Activated T-helper 2 cell treated with anti-CD3 and anti-CD28 coated beads, Interferon-gamma antibody, Interleukin-2, Interleukin-4, amounts not matched to agents 10 μg/mL and 5 μg/mL and 100 μg/mL, durations not matched to agents 14 hours and 24 hours and 36 hours (primary cell): ENCODE measurements at places on chromosomes 12 and 14. TPM values are rescaled to one million over a fixed set of nuclear protein-coding genes. Genes with fewer than 3 reads are reported as not detected.
A peak's percentile ranks its signal among the peaks of the same experiment; 100 is the strongest.

VWF gene
- not detected in 2 replicates for total RNA-seq

GRIP1 gene
- total RNA-seq: not detected in 2 replicates

GALNT8 gene
- total RNA-seq: 1.2 and 1.4 TPM in 2 replicates

MANSC1 gene
- 0.25 and 1.6 TPM in 2 replicates for total RNA-seq

PRKD1 gene
- total RNA-seq: not detected in 2 replicates

DNA sequence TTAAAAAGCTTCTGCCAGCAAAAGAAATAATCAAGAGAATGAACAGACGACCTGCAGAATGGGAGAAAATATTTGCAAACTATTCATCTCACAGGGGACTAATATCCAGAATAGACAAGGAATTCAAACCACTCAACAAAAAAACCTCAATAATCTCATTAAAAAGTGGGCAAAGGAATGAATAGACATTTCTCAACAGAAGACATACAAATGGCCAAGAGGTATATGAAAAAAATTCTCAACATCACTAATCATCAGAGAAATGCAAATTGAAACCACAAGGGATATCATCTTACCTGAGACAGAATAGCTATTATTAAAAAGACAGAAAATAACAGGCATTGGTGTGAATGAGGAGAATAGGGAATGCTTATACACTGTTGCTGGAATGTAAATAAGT, 270.0 kb downstream of the DACT1 start:
- H3K36me3 ChIP-seq: no peaks in the 10 kb centered on the region
- no peaks in the 10 kb centered on the region for H3K4me1 ChIP-seq
- H3K27ac ChIP-seq: no peak overlapping the region
- H3K27me3 ChIP-seq: peaks cover 7% of the 10 kb centered on the region

GRCh38 chr14:22600027-22600426, 1.9 kb downstream of the ABHD4 start:
- DNase-seq: no peak
- peaks cover 20% of the 10 kb centered on the region for H3K36me3 ChIP-seq
- H3K4me3 ChIP-seq: peak overlapping the region; percentile 26

- no peaks in the 10 kb centered on the region for H3K4me1 ChIP-seq
- no peak overlapping the region for H3K27ac ChIP-seq
- DNase-seq: no peak
Measured at GRCh38 chr12:101686176-101686575, 11.3 kb upstream of the CHPT1 start.

DNA sequence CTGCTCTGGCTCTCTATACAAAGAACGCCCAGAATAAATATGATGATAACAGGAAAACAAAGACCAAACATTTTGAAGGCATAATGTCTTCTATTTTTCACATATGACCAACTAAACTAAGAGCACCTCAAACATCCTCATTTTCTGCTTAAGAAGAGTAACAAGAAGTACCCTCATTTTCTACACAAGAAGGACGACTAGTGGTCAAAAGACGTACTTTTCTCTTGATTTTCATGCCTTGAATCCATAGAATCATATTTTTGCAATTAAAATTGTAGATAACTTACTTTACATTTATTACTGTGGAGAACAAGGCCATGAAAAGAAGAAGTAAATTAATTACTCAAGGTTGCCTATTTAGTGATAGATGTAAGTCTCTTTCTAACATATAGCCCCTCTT, 358.6 kb downstream of the DUSP6 start:
- no peak overlapping the region for H3K27ac ChIP-seq
- H3K36me3 ChIP-seq: no peaks in the 10 kb centered on the region
- no peaks in the 10 kb centered on the region for H3K4me1 ChIP-seq
- H3K27me3 ChIP-seq: peaks cover 31% of the 10 kb centered on the region

- H3K27me3 ChIP-seq: peaks cover 5% of the 10 kb centered on the region
- no peak for DNase-seq
- H3K36me3 ChIP-seq: no peaks in the 10 kb centered on the region
- H3K27ac ChIP-seq: no peak overlapping the region
- no peaks in the 10 kb centered on the region for H3K4me1 ChIP-seq
Measured at GRCh38 chr12:66620688-66621087, 58.2 kb downstream of the GRIP1 start.

- no peak overlapping the region for H3K27ac ChIP-seq
- peaks cover 1% of the 10 kb centered on the region for H3K4me1 ChIP-seq
- peak overlapping the region; percentile 31 for H3K4me3 ChIP-seq
- peaks cover 45% of the 10 kb centered on the region for H3K27me3 ChIP-seq
- H3K36me3 ChIP-seq: no peaks in the 10 kb centered on the region
- no peak for DNase-seq
Measured at GRCh38 chr14:96038558-96038919, 623 bp upstream of the C14orf132 start.

DNA sequence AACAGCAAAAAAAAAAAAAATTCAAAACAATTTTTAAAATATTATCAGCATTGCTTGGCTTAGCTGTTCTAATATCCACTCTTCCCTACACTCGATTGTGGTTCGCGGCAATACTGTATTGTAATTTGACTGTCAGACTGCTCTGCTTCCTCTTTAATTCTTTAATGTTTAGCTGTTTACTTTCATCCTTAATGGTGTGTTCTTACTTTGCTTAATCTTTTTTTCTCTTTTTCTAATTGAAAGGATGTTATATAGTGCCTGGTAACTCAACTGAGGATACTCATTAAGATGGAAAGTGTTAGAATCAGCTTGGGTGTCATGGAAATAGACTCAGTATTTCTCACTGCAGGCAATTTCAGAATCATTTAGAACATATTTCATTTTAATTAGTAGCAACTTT, 2.0 kb downstream of the ANO4 start:
- no peak overlapping the region for H3K4me3 ChIP-seq
- no peaks in the 10 kb centered on the region for H3K4me1 ChIP-seq
- H3K27me3 ChIP-seq: peaks cover 14% of the 10 kb centered on the region

GRCh38 chr12:27826076-27826475, 46.0 kb upstream of the MANSC4 start:
- peaks cover 25% of the 10 kb centered on the region for H3K27me3 ChIP-seq
- peaks cover 38% of the 10 kb centered on the region for H3K4me1 ChIP-seq
- H3K4me3 ChIP-seq: no peak overlapping the region
- no peak overlapping the region for H3K27ac ChIP-seq
- no peaks in the 10 kb centered on the region for H3K36me3 ChIP-seq

DNA sequence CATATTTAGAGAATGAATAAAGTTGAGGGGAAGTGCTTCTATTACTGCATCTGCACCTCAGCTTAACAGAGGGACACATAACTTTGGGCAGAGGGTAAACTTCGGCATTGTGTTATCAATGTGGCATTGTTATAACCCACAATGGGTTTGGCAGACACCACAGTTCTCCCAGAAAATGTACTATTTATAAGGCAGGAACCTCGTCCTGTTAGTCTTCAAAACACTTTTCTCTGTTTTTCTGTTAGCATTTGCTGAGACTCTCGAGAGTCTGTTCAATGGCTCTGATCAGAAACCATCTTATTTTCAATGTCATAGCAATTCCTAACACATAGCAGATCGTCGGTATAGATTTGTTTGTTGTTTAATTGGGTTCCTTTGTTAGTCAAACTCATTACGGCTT, 13.9 kb downstream of the PPP1R36 start:
- H3K4me3 ChIP-seq: no peak overlapping the region
- peaks cover 31% of the 10 kb centered on the region for H3K27me3 ChIP-seq

GRCh38 chr14:84042992-84043391, 1487.0 kb upstream of the FLRT2 start:
- H3K4me3 ChIP-seq: no peak overlapping the region
- H3K4me1 ChIP-seq: no peaks in the 10 kb centered on the region
- H3K36me3 ChIP-seq: no peaks in the 10 kb centered on the region
- no peak for DNase-seq
- H3K27me3 ChIP-seq: no peaks in the 10 kb centered on the region

DNA sequence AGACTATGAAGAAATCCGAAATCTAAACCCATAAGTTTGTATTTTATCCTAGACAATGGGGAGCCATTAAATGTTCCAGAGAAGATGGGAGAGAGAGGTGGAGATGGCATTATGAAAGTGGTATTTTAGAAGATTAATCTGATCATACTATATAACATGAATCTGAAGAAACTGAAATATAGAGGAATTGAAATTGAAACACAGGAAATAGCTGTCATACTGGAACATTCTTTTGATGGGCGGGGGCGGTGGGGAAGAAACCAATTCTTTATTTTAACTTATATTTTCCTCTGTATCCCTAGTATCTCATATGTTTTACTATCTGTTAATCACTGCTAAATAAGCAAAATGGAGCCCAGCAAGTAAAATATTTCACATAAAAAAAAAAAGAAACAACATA, 27.0 kb upstream of the FOXN3 start:
- peaks cover 52% of the 10 kb centered on the region for H3K4me1 ChIP-seq
- no peak for DNase-seq
- no peak overlapping the region for H3K4me3 ChIP-seq
- H3K36me3 ChIP-seq: peaks cover 30% of the 10 kb centered on the region

DNA sequence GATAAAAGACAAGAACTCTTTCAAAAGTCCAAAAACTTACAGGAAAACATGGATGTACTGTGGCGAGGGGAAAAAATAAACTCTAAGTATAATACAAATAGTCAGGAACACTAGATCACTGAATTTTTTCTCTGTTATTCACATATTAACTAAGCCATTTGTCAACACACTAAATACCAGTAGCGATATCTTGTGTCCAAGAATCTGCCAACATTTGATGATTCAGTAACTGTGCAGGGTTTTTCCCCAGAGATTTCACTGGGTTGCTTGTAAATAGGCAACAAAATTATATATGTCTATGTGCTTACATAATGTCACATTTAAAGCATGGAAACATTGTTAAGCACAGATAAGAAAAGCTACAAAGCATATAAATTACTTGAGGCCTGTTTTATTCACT, 205.9 kb downstream of the KIF21A start:
- DNase-seq: no peak
- no peaks in the 10 kb centered on the region for H3K4me1 ChIP-seq
- no peaks in the 10 kb centered on the region for H3K27me3 ChIP-seq
- no peak overlapping the region for H3K27ac ChIP-seq

DNA sequence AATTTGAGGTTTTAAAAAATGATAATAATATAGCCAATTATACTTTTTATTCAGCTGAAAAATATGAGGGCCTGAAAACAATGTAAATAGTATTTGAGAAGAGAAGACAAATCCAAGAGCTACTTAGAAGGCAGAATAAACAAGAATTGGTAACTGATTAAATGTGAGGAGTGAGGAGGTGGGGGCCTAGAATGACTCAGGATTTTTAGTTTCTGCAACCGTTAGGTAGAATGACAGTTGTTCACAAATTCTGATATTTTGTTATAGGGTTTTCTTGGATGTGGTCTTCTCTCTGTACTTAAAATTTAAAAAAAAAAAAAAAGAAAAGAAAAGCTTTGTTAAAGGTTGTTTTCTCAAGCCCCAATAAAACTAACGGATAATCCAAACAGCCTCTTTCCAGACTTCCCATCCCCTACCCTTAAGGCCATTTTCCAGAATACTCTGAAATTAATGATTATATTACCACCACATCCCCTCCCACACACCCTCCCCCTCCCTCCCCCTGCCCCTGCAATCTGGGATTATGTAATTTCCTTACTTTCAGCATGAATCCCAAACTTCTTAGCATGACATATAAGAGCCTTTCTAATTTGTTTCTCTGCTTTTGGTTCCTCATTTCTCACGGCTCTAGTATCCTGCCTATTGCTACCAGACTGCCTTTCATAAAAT, 50.4 kb downstream of the LRP6 start:
- no peaks in the 10 kb centered on the region for H3K36me3 ChIP-seq
- H3K27me3 ChIP-seq: peaks cover 49% of the 10 kb centered on the region
- peaks cover 2% of the 10 kb centered on the region for H3K4me1 ChIP-seq
- DNase-seq: no peak

GRCh38 chr12:100207311-100207710, 6.7 kb downstream of the ACTR6 start:
- no peak overlapping the region for H3K27ac ChIP-seq
- peaks cover 30% of the 10 kb centered on the region for H3K36me3 ChIP-seq
- no peaks in the 10 kb centered on the region for H3K27me3 ChIP-seq
